Stimulated activated CD8-positive, alpha-beta memory T cell treated with anti-CD3 and anti-CD28 coated beads, Interleukin-4, amount 100 ng/mL, for 4 hours (primary cell): ENCODE measurements at places on chromosomes 3 and 15.

DNA sequence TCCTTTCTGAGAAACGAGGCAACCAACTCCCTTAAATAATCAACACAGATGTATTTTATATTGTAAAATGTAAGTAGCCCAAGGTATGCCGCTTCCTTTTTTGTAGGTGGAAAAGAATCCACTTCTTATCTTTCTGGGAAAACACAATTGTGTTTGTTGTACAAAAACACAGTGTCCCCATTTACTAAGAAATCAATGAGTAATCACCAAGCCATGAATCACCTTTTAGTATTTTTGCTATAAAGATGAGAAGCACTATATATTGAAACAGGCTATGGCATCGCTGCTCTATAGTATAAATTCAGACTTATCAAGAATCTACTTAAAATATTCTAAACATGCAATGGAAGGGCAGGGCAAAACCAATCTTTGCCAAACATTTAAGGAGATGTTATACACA, 104.0 kb downstream of the TNIK start:
- no peak for DNase-seq

DNA sequence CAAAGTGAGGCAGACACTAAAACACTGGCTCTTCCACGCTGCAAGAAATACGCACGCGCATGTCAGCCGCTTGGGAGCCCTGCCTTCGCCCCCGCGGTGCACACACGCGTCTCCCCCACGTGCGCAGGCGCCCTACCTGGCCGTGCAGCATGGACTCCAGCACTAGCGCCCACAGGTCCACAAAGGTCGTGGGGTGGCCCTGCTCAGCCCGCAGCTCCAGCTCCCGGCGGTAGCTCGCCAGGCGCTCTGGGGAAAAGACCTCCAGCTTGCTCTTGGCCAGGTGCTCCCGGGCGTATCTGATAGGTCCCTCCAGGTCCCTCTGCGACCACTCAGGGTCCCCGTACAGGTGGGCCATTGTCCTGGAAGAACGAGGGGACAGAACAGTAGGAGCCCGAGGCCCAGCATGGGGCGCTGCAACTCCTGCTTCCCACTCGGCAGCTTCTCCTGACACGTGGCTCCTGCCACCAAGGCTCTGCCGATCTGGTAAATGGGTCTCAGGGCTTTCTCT, 14.9 kb downstream of the PLA2G4D start:
- DNase-seq: no peak

DNA sequence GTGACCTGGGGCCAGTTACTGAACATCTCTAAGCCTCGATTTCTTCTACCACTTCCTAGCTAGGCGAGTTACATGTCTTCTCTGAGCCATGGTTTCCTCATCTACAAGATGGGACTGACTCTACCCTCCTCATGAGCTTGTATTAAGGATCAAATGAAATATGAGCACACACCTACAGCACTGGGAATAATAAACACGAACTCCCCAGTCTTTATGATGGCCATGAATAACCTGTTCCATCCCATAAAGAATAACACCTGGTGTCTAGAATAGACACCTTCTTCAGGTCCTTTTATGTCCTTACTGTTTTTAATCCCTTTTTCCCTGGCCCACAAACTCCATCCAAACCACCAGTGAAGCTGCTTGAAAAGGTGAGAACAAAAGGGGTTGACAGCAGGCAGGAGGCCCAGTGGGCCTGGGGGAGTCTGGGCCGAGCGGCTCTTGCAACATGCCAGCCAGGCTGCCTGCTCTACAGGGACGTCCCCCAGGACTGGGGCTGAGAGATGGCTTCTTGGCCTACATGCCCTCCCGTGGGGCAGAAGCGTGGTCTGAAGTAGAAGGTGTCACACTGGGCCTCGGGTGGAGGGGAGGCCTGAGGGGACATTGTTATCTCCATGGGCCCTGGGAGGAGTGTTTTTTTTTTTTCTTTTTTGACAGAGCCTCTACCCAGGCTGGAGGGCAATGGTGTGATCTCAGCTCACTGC, 178.2 kb downstream of the RAB11A start:
- DNase-seq: no peak

GRCh38 chr3:1380926-1381646, 288.3 kb downstream of the CNTN6 start:
- DNase-seq: no peak

DNA sequence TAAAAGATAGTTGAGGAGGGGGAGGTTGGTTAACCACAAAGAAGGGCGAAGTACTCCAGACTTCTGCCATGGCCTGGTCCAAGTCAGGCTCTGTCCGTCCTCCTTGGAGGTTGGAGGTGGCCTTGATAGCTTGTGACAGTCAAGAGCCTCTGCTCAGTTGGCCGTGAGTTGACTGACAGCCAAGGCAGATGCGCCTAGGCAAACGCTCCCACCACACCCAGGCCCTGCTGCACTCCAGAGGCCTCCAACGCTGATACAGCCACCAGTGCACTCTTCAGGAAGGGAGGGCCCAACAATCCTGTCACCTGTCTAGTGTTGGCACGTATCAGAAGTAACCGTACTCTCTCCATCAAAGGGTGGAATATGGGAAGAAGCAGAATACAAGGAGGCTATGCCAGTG, 9.3 kb downstream of the RBPMS2 start:
- no peak for DNase-seq

DNA sequence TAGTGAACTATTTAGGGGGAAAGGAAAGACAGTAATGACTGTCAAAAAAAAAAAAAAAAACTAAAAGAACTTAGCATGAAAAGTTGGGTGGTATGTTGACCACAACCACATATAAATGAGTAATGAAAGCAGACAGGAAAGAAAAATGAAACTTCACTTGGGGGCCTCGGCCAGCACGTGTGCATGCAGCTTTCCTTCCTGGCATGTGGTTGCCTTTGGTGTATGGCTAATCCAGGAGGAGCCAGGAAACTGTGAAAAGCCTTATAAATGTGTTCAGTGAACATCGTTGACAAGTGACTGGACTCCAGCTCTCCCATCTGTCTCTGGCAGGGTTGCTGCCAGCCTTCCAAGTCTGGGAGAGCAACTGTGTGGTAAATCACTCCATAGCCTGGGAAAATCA, 195.1 kb downstream of the DTWD1 start:
- no peak for DNase-seq

- DNase-seq: no peak
These were observed 35.8 kb upstream of the TSC22D2 start for GRCh38 chr3:150372320-150372719.

GRCh38 chr15:80811781-80812315, 32.7 kb downstream of the CEMIP start:
- no peak for DNase-seq

DNA sequence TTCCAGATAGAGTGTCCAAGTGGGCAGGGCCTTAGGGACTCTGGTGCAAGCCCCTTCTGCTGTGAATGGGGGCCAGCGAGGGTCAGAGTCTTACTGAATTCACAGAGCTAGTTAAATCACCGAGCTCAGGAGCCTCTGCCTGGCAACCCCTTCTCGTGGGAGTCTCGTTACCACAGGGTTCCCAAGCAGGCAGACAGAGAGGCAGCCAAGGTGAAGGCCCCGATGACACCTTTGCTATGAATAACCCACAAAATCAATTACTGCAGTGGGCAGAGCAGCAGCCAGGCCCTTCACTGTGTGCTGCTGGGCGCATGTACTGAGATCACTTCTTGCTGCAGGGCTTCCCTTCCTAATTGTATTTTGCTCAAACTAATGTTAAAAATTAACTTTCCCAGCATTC, 56.9 kb downstream of the SPSB4 start:
- no peak for DNase-seq

DNA sequence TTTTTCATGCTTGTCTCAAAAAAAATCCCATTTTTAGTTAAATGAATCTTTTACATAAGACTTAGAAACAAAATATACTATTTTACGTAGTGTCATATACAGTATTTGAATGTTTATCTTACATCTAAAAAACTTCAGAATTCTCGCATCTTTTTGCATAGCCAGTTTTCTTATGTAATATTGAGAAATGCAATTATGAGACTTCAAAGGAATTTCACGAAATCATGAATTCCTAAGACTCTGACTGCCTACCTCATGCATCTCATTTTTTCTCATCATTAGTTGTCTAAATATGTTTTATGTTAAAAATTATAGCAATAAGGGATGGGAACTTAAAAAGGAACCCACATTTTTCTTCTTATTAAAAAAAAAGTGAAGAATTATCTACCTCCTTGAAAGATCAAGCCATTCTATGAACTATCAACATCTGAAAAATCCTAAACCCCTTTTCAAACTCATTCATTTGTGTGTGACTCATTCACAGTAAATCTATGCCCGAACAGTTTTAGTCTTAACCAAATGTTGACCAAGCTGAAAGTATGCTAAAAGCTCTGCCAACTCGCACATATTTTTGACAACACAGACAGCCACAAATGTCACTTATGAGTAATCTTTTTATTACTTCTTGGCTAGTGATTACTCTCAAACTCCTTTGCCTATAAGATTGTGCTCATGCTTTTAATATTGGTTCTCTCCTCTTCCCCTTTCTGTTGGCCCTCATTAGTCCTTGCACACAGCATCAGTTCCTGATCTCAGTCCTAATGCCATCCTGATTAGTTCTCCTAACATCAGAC, 115.9 kb downstream of the DCLK3 start:
- no peak for DNase-seq

DNA sequence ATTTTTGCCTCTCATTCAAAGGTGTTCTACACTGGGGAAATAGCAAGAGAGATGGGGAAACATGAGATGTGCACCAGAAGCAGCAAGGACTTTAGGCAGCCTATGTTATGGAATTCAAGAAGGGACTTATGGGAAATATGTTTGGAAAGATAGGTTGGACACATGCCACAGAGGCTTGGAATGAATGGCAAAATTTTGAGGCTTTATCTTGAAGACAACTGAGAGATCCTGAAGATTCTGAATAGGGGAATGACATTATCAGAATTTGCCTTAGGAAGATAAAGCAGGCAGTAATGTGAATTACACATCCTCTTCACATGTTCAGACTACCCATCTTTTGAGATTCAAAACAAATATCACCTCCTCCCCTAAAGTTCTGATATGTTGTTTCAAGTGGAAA, 10.0 kb upstream of the MECOM start:
- no peak for DNase-seq

DNA sequence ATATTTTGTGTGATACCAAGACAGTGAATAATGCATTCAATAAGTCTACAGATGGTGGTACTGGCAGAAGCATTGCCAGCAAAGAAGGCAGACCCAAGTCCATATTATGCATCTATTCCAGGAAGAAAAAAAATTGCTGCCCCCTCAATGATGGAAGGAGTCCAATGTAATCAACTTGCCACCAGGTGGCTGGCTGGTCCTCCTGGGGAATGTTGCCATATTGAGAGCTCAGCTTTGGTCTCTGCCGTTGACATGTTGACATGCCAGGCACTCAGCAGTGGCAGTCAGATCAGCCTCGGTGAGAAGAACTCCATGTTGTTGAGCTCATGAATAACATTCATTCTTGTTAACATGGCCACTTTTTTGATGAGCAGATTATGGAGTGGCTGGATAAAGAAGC, 298.5 kb downstream of the IGSF11 start:
- no peak for DNase-seq

- no peak for DNase-seq
These were observed 136.6 kb upstream of the FHIT start for GRCh38 chr3:61387817-61388216.

DNA sequence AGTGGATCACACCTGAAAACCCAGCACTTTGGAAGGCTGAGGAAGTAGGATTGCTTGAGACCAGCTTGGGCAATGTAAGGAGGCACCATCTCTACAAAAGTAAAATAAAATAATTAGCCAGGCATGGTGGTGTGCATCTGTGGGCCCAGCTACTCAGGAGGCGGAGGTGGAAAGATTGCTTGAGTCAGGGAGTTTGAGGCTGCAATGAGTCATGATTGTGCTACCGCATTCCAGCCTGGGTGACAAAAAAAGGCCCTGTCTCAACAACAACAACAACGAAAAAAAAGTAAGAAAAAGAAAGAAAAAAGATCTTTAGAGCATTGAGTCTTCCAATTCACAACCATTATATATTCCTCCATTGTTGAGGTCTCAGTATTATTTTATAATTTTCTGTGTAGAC, 192.4 kb upstream of the DPH6 start:
- no peak for DNase-seq

GRCh38 chr15:66128116-66128680, 125.4 kb downstream of the MEGF11 start:
- DNase-seq: no peak
